ENCODE measurements at places on chromosomes 3 and 15.

DNA sequence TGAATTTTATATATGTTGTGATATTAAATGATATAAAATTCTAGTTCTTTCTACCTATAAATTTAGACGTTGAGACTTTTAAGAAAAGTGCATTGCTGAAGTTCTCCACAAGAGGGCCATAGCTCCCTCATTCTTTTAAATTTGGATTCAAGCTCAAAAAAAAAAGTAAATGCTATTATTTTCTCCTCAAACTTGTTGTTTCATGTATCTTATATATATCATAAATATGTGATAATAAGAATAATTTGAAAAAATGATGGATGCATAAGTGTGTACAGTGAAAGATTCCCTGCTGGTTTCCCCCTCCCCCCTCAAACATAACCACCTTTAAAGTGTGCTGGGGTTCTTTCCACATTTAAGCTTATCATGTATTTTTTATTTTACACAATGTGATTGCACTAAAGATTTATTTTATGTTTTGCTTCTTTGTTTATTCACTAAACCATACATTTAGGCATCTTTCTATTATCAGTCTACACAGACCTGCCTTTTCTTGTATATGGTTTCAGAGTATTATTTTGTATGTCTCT, 769.4 kb upstream of the GOLIM4 start:
- DNase-seq = no peak

DNA sequence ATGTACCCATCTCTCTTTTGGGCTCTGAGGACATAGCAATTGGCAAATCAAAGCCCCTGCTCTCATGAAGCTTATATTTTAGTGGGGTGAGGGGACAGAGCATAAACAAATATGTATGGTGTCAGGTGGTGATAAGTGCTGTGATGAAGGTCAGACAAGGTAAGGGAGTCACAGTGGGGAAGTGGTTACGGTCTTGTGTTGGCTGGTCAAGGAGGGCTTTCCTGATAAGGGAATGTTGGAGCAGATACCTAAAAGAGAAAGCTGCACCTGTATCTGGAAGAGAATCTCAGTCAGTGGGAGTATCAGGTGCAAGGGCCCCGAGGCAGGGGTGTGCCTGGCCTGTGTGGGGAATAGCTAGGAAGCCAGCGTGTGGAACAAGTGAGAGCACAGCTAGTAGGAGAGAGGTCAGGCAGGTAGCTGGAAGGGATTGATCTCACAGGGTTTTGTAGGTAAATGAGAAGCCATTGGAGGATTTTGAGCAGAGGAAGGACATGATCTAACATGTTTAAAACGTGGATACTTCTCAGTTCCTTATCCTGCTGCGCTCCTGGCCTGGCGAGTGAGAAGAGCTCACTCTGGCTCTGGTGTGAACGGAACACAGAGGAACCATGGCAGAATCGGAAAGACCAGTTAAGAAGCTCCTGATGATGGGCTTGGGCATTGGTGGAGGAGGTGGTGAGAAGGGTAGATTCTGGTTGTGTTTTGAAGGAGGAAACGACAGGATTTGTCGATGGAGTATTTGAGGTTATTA, 35.5 kb downstream of the MRAS start:
- no peak for DNase-seq

- no peak for DNase-seq
These were observed 121.8 kb downstream of the ADAM10 start for GRCh38 chr15:58627701-58628100.

DNA sequence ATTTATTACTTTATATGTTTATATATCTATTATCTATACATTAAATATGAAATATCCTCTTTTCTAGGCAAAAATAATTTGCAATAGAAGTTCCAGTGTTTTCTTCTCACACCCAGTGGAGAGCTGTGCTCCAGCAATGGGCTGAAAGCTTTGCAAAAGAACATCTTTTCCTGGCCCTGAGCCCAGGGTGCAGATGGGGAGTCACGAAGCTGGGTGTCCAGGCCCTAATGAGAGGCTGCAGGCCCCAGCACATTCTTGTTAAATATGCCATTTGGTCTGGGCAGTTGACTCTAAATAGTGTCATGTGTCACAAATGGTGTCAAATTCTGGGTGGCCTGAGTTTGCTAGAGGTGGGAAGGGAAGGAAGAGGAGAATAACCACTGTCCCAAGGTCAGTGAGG, 5.7 kb downstream of the NTRK3 start:
- DNase-seq = no peak

GRCh38 chr3:22216601-22217000, 465.6 kb upstream of the ZNF385D start:
- no peak for DNase-seq

DNA sequence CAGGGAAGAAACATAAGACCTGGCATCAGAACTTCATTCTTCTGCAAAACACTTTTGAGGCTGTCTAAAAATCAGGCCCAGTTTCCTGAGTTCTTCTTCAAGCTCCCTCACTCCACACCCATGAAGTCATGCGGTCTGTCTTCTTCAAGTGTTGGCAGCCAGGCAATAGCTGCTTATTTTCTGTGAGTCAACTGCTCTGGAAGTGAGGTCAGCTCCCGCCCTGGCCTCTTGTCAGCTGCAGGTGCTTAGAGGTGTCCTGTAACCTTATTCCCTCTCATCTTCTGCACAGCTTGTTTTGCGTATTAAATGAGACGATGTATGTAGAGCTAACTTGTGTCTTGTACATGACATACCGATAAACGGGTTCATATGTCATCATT, 226.1 kb downstream of the ADAMTS17 start:
- no peak for DNase-seq
